ENCODE measurements at places on chromosomes 12 and 14.

- DNase-seq, result peak; percentile 60
These were observed 317.4 kb upstream of the DDHD1 start for GRCh38 chr14:53470351-53471043.

DNA sequence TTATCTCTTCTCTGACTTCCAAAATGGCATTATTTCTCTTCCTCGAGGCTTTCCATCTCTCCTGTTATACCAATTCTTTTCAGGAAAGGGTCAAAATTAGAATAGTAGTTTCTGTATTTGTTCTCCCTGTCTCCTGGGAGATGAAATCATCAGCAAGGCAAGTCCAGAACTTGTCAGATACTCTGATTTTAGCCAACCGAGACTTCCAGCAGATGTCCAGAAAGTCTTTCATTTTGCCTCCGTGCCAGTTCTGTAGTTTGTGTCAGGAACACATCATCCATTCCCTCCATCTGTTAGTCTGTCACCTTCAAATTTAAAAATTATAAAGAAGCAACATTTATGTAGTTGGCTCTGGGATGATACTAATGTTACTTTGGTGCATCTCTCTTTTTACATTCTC lies 275.7 kb downstream of the CCDC59 start:
- no peak for DNase-seq

- DNase-seq, result no peak
These were observed 32.6 kb upstream of the ARHGAP5 start for GRCh38 chr14:32044454-32044853.

GRCh38 chr12:25417071-25417470 lies 136.0 kb downstream of the LMNTD1 start:
- no peak for DNase-seq

DNA sequence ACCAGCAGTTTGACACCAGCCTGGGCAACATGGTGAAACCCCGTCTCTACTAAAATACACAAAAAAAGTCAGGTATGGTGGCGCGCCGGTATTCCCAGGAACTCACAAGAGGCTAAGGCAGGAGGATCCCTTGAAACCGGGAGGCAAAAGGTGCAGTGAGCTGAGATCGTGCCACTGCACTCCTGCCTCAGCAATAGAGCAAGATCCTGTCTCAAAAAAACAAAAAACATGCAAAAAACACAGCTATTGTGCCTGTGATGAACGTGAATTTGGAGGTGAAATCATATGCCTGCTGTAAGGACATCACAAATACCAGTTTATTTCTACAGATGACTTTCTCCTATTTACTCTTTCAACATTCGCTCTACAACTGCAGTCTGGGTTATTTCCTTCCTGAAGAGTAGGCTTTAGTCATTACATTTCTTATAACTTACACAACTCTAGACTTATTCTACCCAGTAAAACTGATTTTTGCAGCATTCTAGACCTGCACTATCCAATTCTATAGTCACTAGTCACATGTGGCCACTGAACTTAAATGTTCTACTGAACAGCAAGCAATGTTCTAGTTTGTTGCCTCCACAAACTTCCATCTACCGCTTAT lies 48.3 kb downstream of the HNRNPC start:
- DNase-seq, result no peak

GRCh38 chr14:49460662-49461061 lies 125.5 kb downstream of the RPS29 start:
- DNase-seq, result no peak

- no peak for DNase-seq
These were observed 51.6 kb upstream of the VRK1 start for GRCh38 chr14:96745500-96746051.

- peak; percentile 56 for DNase-seq
These were observed at the start of gene ALDH2 for GRCh38 chr12:111766608-111767361. Gene ALDH2 (plus strand): TSS chr12:111766933. CDS start chr12:111766983, 50 bp downstream.

DNA sequence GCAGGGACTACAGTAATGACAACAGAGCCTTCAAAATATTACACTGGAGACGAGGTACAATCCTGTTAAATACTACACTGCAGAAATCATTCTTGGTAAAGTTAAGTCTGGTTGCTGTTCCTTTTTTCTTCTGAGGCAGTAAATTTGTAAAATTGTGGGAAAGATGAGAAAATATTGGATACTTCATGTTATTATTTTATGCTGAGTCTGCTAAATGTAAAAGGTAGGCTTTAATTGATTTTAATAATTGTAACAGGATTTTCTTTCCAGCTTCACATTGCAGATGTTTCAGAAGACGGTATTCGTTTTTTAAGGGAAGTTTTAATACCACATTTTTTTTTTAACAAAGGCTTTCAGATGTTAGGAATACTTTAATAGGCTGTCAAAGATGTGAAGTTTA lies 62.6 kb downstream of the WASHC4 start:
- no peak for DNase-seq

- DNase-seq, result no peak
These were observed 6.7 kb upstream of the MORN3 start for GRCh38 chr12:121676190-121676589.

DNA sequence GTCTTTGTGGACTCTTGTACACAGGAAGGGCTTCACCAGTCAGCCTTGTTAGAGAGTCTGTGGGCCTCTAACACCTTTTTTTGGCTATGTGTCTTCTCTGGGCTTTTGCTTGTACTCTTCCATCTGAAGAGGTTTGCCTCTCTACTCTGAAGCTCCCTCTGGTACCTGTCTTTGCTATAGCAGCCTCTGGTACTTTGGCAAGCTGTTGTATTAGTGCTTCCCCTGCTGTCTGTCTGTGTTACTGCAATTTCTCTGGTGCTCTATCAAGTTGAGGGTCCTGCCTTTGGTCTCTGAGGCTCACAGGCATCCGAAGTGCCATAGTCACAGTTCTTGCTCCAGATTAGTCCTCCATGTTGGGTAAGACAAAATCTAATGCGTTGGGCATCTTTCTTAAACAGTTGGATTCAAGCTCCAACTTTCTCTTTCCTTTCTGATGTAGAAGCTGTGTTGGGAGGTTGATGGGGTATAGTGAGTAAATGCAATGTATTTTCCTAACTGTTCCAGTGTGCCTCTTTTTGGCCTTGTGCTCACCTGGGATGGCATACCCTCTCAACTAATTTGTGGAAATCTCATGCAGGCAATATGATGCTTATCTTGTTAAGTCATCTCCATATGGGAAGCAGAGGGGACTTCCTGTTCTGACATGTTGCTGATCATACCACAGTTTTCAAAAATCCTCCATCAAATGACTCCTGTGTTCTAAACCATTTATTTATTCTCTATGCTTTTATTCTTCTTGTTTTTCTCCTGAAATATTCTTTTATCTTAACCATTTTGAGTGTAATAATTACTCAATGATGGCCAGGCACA lies 88.8 kb downstream of the ATF7IP start:
- DNase-seq, result peak; percentile 22

DNA sequence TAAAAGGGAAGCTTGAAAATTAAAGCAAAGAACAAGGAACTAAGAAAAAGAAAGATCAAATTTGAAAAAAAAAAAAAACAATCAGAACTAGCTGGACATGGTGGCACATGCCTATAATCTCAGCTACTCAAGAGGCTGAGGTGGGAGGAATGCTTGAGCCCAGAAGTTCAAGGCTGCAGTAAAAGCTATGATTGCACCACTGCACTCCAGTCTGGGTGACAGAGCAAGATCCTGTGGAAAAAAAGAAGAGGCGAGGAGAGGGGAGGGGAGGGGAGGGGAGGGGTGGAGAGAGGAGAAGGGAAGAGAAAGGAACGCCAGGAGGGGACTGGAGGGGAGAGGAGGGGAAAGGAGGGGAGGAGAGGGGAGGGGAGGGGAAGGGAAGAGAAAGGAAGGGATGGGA lies 43.0 kb downstream of the EEA1 start:
- DNase-seq, result no peak

DNA sequence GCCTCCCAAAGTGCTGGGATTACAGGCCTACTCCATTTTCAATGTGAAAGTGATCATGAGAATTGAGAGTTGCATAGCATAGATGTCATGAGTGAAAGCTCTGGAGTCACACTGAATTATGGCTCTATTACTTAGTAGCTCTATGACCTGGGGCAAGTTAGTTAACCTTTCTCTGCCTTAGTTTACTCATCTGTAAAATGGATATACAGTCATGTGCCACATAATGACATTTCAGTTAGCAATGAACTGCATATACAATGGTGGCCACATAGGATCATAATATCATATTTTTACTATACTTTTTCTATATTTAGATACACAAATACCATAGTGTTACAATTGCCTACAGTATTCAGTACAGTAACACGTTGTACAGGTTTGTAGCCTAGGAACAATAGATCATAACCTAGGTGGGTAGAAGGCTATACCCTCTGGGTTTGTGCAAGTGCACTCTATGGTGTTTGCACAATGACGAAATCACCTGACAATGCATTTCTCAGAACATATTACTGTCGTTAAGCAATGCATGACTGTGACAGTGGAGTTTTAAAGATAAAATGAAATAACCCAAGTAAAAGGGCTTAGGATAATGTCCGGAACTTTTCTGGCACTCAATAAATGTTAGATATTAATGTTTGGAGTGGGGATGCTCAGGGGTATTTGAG lies 53.1 kb downstream of the ZFYVE26 start:
- no peak for DNase-seq

- DNase-seq, result no peak
These were observed 15.5 kb downstream of the MMAB start for GRCh38 chr12:109557805-109558204.

DNA sequence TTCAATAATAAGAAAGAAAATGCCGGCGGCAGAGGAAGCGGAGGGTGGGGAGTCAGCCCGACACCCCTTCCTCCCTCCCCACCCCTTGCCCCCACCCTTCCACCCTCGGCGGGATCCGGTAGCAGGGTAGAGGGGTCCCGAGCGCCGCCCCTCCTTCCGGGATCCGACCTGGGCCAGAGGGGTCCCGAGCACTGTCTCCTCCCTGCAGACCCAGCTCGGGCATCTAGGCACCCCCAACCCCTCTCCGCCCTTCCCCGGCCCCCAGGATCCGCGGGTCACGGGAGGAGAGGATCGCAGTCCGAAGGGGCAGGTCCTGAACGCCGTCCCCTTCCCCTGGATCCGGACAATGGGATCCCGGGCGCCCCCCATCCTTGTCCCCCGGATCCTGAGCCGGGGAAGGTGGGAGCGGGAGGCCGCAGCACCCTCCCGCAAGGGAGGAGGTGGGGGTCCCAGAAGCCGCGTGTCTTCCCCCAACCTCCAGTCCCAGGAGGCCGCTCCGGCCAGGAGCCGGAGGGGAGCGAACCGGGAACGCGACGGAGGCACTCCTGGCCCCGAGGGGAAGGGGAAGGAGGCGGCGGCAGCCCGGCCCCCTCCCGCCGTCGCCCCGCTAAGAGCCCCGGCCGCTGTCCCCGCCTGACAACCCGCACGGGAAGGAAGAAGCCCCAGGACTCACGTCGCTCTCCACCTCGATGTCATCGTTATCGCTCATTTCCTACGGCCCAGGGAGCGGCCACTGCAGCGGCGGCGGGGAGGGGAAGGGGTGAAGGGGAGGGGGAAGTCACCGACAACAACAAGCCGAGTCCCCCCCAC lies 481 bp downstream of the MAX start:
- DNase-seq, result no peak

- no peak for DNase-seq
These were observed 181.4 kb upstream of the PWP1 start for GRCh38 chr12:107503887-107504885.

- no peak for DNase-seq
These were observed 208.3 kb downstream of the EXOC5 start for GRCh38 chr14:57060276-57060955.

DNA sequence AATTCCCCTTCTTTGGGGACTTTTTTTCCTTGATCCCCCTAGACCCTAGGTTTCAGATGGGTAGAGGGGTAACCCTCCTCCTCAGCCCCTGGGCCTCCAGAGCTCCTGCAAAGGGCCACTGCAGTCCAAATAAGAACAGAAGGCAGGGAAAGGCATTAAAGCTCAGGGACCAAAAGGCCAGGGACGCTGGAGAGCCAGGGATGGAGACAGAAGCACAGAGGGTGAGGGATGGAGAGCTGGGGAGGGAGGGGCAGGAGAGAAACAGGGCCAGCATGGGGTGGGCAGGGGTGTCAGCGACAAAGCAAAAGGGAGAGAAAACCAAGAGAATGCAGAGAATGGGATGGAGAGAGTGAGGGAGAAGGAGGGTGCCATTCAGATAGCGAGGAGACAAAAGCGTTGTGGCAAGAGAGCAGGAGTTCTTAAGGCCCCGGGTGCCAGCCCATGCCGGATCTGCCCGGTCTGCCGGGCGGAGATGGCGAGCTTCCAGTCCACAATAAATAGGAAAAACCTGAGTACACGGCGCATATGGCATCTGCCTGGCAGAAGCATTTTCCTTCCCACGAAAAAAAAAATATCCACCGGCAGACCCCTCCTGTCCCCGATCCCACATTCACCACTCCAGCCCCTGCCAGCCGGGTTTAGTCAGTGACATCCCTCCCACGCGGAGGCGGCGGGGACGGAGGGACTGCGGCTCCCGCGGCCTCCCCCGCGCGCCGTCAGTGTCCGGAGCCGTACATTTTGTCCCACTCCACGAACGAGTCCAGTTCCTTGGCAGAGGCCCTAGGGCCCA lies 28.6 kb downstream of the FIGNL2 start:
- DNase-seq, result peak; percentile 17

DNA sequence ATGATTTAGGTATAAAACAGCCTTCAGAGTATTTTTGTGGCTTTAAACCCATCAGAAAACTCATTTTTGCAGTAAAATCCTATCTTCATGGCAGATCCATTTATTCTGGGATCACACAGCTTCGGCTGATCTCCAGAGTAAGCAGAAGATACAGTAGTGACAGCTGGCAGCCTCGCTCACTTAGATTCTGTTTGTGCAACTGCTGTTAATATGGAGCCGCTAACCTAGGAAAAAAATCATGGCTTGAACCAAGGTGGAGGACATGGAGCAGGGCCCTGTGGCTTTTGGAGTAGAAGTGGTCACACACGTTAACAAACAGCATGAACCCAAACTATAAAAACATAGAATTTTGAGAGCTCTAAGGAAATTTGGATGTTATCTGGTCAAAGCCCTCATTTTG lies 137.2 kb upstream of the ARHGAP5 start:
- DNase-seq, result no peak

DNA sequence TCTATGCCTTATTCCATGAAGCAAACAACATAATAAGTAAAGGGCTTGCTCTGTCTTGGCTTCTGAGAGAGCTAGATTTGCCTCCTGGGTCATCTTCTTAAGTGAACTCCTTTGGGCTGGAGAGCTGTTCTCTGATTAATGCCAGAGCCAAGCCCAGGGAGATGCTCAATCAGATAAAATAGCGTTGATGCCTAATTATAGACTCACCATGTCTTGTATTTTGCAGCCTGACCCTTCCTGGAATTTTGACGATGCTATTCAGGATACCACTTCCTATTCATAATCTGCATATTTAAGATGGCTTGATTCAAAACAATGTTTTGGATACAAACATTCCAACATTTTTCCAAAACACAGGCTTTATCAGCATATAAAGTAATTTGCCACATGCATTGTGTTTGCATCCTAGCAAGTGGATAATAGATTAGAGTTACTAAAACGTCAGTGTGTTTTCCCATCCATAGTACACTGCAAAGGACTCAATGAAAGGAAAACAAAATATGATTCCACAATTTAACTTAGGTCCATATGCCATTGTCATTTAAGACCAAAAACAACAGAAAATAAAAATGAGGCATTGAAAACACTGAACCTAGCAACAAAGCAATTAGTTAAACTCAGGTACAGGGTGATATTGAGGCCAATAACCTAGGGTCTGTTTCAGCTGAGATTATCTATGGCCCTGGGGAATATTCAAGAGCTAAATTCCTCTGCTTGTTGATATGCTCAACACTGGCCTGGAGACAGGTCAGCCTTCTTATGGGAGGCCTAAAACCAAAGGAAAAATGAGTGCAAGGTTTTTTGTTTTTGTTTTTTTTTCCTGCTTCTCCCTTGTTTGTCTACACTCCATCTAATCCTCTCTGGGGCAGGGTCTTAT lies 184.2 kb upstream of the FOXN3 start:
- no peak for DNase-seq
